ENCODE measurements at places on chromosomes 16 and 17.

DNA sequence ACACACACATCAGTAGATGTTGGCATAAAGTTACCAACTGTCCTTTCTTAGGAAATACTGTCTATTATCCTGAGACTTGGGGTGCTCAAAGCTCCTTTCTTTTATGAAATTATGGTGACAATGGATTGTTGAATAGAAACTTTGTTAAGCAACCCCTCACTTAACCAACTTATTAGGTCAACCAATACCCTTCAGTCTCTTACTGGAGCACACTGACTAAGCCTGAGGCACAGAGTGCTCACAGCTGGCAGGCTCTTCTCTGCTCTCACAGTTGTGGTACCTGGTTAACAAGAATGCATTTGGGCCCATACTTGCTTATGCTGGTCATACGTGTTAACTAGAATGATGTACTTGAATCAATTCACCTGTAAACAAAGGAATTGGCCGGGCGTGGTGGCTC is 24.8 kb downstream of the CD300LF start:
- DNase-seq = no peak

- DNase-seq = no peak
Measured at GRCh38 chr17:58968426-58969061, 138.1 kb downstream of the TRIM37 start.

DNA sequence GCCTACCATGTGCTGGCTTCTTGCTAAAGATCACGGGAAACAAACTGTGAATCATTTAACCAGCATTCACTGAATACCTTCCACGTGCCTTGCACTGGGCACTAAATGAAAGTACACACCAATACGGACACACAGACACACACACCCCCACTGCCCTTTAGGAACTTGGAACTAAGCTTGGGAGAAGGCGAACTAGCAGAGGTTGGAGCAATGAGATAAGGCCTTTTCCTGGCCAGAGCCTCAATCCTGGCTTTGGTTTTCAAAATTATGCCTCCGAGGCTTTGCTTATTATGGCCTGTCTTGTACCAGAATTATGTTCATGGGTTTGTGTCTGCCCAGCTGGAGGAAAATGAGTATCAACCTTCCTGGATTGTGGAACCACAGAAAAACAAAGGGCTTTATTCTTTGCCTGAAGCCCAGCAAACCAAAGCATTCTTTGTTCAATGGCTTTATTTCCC is 32.3 kb downstream of the CPPED1 start:
- no peak for DNase-seq

DNA sequence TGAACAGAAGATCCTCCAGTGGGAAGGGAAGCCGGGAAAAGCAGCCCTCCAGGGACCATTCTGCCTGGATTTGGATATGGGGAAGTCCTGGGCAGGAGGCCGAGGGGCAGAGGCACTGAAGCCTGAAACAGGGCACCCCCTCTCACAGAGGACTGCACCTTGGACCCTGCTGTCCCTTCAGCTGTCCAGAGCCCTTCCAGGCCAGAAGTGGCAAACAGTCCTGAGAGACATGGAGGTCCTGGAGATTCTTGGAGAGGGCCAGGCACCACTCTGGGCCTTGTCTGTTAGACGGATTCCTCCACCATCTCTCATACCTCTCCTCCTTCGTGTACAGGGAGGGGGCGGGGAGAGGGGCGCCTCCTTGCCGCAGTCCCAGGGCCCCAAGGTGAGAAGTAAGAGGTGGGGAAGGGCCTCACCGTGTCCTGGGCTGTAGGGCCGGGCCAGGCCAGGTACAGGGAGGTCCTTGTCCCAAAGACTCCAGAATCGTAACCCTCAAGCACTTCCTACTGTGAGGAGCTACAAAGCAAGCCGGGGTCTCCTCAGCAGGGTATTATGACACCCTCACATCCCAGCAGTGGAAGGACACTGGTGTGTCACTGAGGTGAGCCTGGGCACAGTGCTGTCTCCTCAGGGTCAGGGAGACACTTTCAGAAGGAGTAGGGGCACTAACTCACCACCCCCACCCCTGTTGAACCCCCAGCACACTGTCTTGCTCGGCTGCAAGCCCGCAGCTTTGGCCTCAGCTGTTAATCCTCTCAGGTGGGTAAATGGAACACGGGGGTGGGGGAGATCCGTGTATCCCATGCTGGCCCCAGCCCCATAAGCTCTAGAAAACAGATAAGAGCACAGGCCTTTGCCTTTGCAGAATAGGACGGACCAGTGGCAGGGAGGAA is 16.6 kb upstream of the TBX2 start:
- no peak for DNase-seq

GRCh38 chr16:76114681-76115080 is 162.5 kb upstream of the CNTNAP4 start:
- no peak for DNase-seq

- no peak for DNase-seq
Measured at GRCh38 chr16:86584726-86585721, 6.7 kb downstream of the FOXL1 start.

DNA sequence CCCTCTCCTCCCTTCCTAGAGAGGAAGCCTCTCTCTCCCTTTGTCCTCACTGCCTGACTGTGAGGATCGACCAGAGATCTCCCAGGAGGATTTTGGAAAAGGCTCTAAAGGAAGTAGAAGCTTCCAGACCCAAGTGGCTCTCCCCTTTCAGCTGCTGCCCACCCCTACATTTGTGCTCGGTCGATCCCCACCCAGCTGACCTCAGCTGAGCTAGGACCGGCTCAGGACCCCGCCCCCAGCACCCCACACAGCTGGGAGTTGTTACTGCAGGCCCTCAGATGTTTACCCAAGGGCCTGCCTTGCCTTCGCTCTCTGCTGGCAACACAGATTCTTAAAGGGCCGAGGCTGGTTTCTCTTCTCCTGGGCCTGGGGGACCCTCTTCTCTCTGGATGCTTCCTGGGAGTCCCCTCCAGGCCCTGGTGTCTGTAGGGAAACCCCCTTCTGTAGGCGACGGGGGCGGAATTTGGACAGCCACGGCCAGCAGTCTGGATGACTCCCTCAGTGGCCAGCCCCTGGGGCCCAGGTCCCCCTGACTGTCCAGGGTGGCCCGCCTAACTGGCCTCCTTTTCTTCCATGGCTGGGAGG is 26.9 kb upstream of the TIMP2 start:
- DNase-seq = no peak

- DNase-seq = no peak
Measured at GRCh38 chr17:75326226-75326848, 37.1 kb upstream of the SLC25A19 start.

GRCh38 chr17:75394332-75394918 is 11.1 kb downstream of the GRB2 start:
- no peak for DNase-seq

DNA sequence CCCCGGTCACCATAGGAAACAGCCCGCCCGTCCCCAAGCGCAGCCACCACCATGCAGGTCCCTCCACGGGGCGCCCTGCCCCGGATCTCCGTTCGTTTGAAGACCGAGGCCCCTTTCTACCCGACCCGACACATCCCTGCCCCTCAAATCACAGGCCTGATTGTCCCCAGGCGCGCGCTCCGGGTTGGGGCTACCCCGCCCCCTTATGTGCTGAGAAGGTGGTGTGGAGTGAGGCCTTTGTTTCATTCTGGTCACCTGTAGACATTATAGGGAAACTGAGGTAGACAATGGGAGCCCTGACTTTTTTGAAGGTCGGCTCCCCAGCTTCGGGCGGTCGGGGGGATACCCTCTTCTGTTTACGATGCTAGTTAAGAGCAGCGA is 763 bp upstream of the ACTG1 start:
- no peak for DNase-seq

GRCh38 chr16:2701272-2701671 is 18.8 kb downstream of the PRSS27 start:
- no peak for DNase-seq

- no peak for DNase-seq
Measured at GRCh38 chr17:4219241-4219640, 44.5 kb downstream of the ANKFY1 start.

DNA sequence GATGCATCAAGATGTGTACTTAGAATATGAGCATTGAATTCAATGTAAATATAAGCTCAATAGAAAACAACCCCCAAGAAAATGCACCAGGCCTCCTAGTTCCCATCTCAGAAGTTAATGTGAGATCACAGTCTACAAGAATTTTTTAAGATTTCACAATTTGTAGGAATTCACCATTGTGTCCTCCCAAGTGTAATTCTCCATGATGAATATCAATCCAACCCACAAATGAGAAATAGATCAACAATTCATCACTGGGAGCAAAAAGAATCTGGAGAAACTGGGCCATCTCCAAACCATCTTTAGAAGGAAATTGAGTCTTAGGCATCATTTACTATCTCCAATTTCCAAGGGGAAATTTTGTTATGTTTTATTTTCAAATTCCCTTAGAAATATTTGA is 310.5 kb upstream of the GOT2 start:
- DNase-seq = no peak

DNA sequence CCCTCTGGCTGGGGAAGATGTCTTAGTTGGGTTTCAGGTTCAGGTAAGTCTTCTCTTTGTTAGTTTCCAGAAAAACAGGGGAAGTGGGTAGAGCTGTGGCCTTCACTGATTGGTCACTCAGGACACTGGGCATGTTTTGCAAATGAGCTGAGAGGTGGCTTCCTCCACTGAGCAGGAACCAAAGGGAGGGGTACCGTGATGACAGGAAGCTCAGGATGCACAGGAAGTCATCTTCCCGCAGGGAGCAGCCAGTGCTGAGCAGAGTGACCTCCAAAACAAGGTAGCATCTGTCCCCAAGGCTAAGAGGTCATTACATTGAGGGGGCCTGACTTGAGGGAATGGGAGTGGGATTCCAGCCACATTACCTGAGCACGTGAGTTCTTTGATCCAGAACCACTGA is 5.6 kb downstream of the NT5C start:
- no peak for DNase-seq

GRCh38 chr16:90002759-90003158 is 16.5 kb downstream of the DBNDD1 start:
- DNase-seq = no peak

- no peak for DNase-seq
Measured at GRCh38 chr16:28585674-28586073, 11.2 kb downstream of the SULT1A2 start.

DNA sequence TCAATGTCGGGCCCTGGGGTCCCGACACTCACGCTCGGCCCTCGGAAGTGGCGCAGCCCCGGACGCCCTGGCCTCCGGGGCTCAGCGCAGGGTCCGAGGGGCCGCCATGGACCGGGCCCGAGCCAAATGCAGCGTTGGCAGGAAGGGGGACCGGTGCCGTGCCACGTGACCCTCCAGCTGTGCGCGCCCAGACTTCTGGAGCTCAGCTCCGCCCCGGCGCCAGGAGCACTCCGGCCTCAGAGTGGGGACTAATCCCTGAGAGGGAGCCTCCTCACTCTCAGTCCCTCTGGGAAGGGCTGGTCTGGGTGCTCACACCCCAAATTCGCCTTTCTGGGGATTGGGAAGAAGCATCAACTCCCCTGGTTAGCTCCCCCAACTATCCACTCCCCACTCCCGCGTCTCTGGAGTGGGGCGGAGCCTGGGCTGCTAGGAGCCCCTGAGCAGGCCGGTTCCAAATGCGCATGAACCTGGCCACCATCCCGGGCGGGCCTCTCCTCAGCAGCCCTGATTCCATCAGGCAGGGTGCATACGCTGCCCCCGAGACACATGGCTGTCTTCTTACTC is at the start of gene B3GNT9:
Gene B3GNT9 (minus strand): TSS at position 166 of the 564 bp plus-strand sequence. CDS start 513 bp downstream, outside the sequence.
- DNase-seq = no peak

GRCh38 chr17:8221663-8222379 is 11.4 kb upstream of the AURKB start:
- DNase-seq = peak; percentile 96

DNA sequence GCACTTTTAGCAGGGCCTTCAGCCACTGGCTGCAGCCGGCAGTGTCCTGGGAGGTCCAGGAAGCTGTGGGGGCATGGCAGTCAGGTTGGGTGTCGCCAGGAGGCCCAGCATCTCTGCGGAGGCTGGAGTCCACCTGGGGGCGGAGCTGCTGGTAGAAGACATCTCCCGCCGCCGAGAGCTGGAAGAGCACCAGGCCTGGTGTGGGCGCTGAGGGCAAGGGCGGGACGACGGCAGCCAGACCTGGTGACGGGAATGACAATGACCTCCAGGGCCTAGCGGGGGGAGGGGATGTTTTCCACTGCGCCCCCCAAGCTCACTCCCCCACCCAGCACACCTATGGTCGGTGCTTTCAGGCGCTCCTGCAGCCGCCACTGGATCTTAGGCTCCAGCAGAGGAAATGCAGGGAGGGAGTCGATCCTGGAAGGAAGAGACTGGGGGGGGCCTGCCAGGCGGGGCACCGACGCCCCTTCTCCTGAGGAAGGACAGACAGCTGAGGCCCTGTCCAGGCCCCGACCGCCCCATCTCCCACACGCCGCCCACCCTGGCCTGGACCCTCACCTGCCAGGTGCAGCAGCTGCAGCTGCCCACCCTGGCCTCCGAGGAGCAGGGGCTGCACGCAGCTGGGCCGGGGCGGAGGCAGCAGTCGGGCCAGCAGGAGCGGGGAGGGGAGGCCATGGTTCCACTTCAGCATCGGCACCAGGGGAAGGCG is 7.1 kb downstream of the TAF1C start:
- no peak for DNase-seq

DNA sequence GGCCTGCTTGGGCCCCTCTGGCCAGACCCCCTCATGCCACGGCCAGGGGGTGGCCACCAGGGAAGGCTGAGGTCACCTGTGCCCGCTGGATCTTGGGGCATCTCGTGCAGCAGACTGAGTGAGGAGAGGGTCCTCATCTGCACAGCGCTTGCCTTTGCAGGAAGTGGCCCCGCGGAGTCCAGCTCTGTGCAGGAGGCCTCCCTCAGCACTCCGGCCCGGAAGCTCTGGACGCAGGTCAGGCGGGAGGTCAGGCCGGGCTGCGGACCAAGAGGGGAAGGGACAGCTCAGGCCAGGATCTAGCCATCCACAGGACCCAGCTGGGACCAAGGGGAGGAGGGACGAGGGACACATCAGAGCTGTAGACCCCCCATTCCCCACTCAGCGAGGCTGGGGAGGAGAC is 72.4 kb downstream of the LITAF start:
- DNase-seq = no peak

DNA sequence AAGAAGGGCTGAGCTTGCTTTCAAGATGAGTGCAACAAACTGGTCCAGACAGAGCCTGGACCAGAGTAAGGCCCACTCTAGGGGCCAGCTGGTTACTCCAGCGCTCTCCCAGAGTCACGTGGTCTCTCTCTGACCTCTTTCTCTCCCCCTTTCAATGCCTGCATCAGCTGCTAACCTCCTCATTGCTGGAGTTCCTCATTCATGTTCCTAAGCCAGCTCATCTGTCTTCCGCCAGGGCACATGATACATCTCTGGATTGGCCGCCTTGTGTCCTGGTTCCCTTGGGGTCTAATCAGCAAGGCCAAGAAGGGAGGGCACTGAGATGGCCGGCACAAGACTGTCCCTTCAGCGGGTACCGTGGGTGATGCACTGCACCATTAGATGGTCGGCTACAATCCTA is 26.9 kb upstream of the ZFP90 start:
- DNase-seq = no peak

- DNase-seq = no peak
Measured at GRCh38 chr17:3857261-3858105, 11.4 kb upstream of the NCBP3 start.

- no peak for DNase-seq
Measured at GRCh38 chr17:57655553-57655952, 89.5 kb downstream of the CCDC182 start.

- no peak for DNase-seq
Measured at GRCh38 chr17:63442549-63443035, 3.5 kb downstream of the CYB561 start.

- no peak for DNase-seq
Measured at GRCh38 chr17:51091635-51092034, 29.0 kb downstream of the SPAG9 start.

- no peak for DNase-seq
Measured at GRCh38 chr16:47722046-47722445, 260.9 kb downstream of the PHKB start.

Data from GM12878 (cell line).